ENCODE measurements at places on chromosomes 1 and 21.

GRCh38 chr1:76105372-76105771 is 30.8 kb downstream of the ST6GALNAC3 start:
- no peak for DNase-seq

GRCh38 chr1:184351416-184351975 is 35.3 kb upstream of the C1orf21 start:
- no peak for DNase-seq

DNA sequence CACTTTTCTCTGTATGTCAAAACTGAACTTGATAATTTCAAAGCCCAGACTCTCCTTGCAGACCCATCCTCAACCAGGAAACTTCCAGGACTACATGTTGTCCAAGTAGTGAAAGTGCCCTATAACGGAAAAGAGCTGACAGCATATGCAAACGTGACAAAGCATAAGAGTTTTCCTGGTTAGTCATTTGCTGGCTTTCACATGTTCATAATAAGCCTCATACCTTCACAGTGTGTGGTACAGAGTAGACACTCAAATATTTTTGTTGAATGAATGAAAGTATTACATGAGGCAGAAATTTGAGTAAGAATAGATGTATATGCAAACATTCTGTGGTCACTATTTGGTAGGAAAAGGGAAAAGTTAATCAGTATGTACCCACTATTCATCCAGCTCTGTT is 473.3 kb downstream of the MRPL39 start:
- no peak for DNase-seq

GRCh38 chr1:229665912-229666558 is 40.0 kb downstream of the URB2 start:
- no peak for DNase-seq

All from lung microvascular endothelial cell (primary cell).